ENCODE measurements at places on chromosomes 2 and 18. TPM values are rescaled to one million over a fixed set of nuclear protein-coding genes. Genes with fewer than 3 reads are reported as not detected.

DNA sequence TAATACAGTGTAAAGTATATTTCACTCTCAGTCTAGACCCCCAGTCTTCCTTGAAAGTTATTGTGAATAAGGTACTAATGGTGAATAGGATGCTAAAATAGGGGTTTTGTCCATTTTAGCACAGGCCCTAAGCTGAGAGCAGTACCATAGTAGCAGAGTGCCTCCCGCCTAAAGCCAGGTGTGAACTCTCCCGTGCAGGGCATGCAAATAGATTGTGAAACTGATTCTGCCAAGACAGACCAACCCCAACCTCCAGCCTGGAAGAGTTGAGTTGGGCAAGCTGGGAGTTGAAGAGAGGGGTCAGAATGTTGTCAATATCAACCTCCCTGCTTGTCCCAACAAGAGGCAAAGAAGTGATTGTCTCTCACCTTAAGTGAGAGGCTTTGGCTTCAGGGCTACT is 97.4 kb upstream of the CYRIA start:
- DNase-seq: no peak

DNA sequence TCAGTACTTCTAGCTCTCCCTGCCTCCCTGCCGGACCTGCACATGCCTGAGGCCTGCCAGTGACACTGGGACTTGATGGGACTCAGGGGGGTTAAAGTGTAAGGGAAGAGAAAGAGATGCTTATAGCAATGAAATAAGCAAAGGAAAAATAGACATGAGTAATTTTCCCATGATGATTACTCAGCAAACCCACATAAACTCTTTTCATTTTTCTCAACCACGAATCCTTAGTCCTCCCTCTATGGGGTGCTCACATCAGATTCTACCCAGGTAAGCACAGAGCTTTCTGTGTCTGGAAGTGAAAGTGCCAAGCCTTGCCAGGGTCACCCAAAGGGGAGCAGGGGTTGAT is 44.8 kb upstream of the ANKRD62 start:
- DNase-seq: no peak

DNA sequence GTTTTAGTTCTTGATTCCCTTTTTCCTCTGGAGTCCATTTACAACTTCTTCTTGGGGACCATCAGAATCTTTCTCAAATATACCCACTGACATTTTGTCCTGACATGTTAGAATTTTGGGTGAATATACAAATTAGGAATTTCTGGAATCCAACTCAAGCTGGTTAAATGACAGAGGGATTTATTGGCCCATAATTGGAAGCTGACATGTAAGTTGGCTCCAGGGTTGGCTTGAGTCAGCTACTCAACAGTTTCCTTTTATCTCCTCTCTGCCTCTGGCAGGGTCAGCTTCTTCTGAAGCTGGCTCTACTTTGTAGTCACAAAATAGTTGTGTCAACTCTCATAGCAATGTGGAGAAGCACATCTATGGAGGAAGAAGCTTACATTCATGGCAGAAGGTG is 36.6 kb upstream of the PPP1R1C start:
- no peak for DNase-seq

DNA sequence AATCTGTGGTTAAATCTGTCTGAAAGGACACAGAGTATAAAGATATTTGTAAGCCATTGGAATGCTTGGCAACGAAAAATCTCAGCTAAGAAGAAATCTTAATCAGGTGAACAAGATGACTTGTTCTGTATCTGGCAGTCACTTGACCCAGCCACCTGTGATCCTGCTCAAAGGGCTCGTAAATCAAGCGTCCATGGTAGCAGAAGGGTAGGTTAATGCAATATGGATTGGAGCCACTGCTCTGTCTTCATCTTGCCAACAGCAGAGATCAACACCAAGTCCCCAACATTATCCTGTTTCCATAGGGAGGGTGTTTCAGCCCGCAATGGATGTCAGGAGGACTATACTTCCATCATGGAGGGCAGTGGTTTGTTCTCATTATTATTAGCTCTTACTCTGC is 378.4 kb downstream of the CDH7 start:
- DNase-seq: no peak

GRCh38 chr2:72144632-72145288 is 2.9 kb downstream of the CYP26B1 start:
- DNase-seq: peak; percentile 83

DNA sequence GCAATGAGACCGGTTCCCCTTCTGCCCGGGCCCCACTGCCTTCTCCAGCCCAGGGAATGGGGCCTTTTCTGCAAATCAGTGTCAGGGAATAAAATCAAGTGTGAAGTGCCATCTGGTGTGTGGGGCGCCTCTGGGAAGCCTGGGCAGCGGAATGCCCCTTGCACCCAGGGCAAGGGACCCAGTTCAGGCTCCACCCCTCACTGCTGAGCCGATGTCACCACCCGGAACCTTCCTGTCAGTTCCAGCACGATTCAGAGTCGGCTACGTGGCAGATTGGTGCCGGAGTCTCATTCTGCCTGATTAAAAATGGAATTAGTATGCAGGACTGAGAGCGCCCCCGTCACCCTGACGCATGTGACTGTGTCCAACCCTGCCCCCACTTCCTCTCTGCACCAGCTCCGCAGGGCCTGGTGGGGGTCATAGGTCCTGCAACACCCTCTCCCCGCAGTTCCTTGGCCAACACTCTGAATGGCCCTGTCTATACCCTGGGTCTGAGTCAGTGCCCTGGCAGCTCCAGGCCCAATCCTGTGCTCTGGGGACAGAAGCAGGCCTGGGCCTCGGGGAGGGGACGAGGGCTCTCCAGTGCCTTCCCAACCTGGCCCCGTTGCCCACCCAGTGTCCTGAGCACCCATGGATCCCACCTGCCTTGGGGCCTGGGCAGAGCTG is 8.2 kb upstream of the ALPI start:
- no peak for DNase-seq

- peak; percentile 56 for DNase-seq
Observed at GRCh38 chr2:39620067-39620466, 45.6 kb upstream of the TMEM178A start.

- DNase-seq: no peak
Observed at GRCh38 chr2:109038992-109039391, 50.0 kb upstream of the EDAR start.

DNA sequence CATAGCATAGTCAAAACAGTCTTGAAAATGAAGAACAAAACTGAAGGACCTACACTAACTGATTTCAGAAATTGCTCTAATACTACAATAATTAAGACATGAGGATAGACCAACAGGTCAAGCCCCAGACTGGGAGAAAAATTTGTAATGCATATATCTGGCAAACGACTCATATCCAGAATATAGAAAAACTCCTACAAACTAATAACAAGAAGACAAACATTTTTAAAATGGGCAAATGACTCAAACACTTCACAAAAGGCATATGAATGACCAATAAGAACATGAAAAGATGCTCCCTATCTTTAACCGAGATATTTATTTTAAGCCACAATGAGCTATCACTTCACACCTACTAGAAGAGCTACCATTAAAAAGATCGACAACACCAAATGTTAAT is 14.2 kb downstream of the TGFBRAP1 start:
- no peak for DNase-seq

DNA sequence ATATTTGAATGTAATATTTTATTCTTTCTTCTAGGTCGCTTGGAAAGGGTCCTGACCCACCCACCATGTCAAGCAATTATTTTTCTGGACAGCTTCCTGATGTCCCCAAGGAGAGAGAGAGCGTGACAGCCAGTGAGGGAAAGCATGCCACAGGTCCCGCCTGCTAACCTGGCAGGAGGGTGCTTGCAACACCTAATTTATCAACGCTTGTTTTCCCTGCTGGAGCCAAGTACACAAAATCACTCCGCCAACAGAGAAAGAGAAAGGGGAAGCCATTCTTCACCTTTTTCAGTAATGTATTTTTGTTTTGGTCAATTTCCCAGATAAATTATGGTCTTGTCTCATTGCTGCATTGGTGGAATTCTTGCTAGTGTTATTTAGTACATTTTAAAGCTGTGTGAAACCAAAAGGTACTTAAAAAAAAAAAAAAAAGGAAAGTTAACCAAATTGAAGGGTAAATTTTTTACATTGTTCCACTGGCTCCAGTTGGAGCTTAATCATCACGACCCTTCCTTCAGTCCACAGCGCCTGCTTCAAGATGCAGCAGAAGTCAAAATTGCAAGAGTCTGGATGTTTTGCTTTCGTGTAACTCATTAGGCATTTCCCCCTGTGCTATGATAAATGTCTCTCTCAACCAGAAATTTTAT is 88.5 kb upstream of the COPS8 start:
- DNase-seq: no peak

ANKRD62 gene
- 56.8 TPM for total RNA-seq

C2orf81 gene
- 15.7 TPM for total RNA-seq

DNA sequence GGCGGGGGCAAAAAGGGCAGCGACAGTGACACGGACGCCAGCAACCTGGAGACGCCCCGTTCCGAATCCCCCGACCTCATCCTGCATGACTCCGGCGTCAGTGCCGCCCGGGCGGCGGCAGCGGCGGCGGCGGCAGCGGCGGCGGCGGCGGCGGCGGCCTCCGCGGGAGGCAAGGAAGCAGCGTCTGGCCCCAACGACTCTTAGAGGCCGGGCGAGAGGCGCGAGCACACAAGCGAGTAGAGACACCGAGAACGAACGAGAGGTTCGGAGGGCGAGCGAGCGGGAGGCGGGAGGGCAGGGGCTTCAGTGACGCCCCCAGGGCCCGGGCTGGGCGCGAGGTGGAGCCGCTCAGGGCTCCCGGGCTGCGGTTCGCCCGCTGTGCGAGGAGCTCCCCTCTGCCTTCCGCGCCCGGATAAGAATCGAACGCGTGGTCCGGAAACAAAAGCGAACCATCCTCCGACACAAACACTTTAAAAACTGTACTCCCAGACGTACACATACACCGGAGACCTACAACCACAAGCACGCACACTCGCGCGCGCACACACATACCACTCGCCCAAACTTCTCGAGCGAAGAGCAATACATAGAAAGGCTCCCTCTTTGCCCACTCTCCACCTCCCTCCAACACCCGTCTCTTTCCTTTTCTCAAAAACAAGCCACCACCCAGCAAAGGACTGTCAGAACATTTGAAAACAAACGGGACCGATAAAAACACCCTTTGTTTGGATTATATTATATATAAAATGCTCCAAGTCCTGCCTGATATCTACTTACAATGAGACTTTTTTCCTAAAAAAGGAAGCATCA is 2.8 kb downstream of the SP9 start:
- no peak for DNase-seq

IL36G gene
- total RNA-seq: 0.68 TPM

GRCh38 chr18:50586710-50587109 is 26.8 kb downstream of the MAPK4 start:
- no peak for DNase-seq

DNA sequence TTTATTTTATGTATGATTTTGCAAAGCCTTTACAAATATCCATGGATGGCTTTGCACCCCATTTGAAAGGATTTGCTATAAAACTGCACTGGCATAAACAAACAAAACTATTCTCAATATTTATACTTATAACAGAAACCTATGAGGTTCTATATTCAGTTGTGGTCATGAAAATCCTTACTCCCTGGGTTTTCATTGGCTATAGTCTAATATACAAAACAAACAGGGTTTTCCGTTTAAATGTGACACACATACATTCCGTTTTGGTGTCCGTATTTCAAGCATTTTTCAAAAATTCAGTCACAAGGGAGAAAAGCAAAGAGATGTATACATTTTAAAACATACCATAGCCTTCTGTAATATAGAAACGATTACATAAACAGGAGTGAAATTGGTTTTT is 100.0 kb downstream of the TCF4 start:
- no peak for DNase-seq

DNA sequence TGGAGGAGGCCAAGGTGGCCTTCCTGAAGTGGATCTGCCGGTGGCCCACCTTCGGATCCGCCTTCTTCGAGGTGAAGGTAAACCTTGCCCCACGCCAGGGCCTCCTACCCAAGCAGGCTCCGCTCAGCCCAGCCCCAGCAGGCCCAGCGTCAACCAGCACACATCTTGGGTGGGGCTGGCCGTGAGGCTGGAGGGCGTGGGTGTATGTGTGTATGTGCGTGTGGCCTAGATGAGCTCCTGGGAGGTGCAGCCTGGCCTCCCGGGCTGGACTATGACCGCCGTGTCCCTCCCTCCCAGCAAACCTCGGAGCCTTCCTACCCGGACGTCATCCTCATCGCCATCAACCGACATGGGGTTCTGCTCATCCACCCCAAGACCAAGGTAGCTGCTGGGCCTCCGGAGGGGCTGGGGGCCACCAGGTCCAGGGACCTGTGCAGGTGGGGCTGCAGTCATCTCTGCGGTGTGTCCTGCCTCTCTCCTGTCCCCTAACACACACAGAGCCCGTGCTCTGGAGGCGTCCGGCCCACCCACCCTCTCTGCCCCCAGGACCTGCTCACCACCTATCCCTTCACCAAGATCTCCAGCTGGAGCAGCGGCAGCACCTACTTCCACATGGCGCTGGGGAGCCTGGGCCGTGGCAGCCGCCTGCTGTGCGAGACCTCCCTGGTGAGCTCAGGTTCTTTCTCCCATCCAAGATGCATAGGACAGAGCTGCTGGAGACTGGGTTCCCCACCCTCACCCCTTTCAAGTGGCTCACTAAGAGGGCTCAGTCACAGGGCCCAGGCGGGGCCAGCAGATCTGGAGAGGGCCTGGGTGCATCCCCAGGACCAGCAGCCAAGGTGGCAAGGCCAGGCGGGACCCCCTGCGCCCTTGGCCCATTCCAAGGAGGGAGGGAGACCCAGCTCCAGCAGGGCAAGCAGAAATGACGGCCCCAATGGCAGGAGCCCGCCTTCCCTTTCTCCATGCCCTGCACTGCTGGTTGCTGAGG is 9.4 kb upstream of the GPR17 start:
- no peak for DNase-seq

GRCh38 chr2:180846756-180847472 is 133.5 kb upstream of the UBE2E3 start:
- no peak for DNase-seq

DNA sequence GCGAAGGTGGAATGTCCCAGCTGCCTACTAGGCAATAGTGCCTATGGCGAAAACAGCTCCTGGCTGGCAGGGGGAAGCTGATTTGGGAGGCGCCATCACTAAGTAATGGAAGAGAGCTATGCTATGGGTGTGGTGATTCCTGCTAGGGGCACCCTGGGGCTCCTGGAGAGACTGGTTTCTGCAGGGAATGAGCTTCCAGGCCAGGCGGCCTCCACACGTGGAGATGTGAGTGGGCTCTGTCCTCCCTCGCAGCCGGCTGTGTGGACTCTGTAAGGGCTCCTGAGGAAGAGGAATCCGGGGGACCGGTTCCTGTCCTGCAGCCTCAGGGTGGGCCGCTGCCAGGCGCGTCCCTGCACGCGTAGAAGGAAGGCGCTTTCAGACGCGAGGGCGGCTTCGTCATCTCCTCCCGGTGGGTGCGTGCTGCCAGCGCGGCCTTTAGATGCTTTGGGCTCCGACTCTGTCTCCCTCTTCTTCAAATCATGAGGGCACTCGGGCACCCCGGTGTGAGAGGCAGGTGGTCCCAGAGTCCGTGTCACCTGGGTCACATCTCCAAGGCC is 55.5 kb upstream of the ANKRD62 start:
- DNase-seq: no peak

FAM237A gene
- total RNA-seq: not detected

DNA sequence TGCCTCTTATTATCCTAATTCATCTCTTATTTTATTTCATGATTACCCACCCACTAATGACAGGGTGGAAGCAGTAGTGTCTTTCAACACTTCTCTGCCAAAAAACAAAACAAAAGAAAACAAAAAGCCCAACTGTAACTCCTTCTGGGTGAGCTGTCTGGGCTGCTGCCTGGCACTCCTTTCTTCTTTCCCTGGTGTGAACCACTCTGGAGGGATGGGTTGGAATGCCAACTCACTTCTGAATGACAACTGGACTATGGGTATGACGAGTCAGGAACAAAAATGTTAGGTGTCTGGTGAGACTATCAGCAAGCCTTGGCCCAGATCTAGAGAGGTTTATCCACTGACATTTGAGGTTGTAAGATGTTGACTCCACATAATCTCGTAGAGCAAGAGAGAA is 88.3 kb upstream of the ITGB6 start:
- no peak for DNase-seq
